ENCODE measurements at places on chromosomes 7 and 10.

DNA sequence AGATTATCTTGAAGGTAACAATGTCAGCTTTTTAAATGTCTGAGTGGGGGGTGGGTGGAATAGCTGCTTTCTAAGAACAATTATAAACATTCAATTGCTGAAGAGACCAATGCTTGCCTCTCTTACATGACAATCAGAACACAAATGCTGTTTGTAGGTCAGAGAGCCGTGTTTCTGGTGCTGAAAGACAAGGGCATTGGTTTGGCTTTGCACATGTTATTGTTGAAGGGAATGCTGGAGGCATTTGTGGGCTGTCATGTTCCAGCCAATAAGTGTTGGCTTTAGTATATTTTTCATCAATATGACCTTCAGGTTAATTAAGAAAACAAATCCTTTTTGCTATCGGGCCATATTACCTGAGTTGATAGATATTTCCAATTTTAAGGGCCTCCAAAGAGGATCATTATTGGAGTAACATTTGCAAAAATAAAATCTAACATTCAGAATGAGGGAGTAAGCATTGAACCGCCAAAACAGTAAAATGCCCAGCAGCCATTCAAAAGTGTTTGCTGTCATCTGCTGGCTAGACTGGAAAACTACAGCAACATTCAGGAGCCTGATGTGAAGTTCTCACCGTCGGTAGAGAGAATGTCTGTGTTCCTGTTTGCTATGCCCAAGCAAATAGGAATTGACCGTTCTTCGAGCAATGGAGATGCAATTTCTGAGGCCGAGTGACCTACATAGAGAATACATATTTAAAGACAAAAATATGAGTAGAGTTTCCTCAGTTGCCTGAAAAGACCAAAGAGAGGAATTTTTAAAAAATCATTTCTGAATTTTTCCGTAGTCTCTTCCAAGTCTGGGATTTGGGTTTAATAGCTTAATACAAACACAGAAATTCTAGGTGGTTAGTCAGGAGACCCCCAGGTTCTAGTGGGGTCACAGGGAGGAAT, 118.9 kb downstream of the APBB1IP start:
- no peak for DNase-seq

DNA sequence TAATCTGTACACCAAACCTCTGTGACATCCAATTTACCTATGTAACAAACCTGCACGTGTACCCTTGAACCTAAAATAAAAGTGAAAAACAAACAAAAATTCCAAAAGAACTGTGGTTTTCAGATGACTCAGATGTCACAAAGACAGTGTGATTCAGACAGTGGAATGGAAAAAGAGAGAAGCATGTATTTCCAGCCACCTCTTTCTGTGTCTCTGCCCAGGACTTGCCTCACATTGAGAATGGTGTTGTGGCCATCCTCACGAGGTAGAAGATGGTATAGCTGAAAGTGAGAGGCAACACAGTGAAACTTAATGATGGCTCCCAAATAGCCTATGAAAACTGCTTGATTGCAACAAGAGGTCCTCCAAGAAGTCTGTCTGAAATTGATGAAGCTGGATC, 78.0 kb downstream of the ARL5B start:
- DNase-seq = no peak

DNA sequence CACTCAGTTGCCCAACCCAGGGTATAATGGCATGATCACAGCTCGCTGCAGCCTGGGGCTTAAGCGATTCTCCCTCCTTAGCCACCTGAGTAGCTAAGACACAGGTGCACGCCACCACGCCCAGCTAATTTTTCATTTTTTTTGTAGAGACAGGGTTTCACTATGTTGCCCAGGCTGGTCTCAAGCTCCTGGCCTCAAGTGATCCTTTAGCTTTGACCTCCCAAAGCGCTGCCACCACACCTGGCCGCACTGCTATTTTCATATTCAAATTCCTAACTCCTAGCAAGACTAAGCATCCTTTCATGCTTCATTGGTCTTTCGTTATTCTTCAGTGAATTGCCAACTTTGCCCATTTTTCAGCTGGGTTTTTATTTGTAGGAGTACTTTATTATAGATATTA, 30.4 kb upstream of the DAGLB start:
- DNase-seq = no peak

- DNase-seq = no peak
Measured at GRCh38 chr7:1618475-1618874, 48.6 kb upstream of the PSMG3 start.

DNA sequence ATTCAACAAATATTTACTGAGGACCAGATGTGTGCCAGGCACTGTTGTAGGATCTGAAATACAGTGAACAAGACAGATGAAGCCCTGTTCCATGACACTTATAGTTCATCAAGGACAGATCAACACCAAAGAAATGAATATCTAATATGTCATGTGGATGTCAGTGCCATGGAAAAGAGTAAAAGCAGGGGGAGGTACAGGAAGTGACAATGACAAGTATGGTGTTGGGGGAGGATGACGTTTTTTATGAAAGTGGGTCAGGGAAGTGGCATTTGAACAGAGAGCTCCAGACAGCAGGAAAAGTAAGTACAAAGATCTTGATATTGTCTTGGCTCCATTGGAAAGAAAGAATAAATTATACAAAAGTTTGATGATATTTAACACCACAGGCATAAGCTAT, 7.0 kb upstream of the SFMBT2 start:
- no peak for DNase-seq

DNA sequence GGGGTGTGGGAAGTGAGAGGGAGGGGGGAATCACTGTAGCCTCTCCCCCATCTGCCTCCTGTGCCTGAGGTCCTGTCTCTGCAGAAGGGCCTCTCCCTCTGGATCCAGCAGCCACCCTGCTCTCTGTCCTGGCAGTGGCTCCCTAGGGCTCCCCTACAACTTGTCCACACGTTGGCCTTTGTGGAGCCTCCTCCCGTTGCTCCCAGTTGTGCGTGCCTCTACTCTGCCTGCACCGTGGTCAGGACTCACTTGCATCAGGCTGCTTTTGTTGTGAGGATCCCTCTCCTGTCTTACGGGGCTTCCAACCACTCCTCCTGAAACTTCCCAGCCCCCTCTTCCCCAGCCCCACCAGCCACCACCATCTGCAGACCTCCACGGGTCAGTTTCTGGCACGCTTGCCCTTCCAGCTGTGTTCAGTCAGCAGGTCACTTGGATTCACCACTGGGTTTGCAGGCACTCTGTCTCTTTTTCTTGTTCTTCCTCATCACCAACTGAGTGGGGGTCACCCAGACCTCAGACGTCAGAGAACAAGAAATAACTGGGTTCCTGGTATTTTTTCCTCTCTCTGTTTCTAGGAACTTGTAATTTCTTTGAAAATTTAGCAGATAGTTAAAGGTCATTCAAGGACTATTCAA, 62.3 kb downstream of the RAMP3 start:
- DNase-seq = no peak

- DNase-seq = no peak
Measured at GRCh38 chr7:79308192-79308591, 145.3 kb downstream of the MAGI2 start.

GRCh38 chr10:3825862-3826351, 40.9 kb upstream of the KLF6 start:
- no peak for DNase-seq

DNA sequence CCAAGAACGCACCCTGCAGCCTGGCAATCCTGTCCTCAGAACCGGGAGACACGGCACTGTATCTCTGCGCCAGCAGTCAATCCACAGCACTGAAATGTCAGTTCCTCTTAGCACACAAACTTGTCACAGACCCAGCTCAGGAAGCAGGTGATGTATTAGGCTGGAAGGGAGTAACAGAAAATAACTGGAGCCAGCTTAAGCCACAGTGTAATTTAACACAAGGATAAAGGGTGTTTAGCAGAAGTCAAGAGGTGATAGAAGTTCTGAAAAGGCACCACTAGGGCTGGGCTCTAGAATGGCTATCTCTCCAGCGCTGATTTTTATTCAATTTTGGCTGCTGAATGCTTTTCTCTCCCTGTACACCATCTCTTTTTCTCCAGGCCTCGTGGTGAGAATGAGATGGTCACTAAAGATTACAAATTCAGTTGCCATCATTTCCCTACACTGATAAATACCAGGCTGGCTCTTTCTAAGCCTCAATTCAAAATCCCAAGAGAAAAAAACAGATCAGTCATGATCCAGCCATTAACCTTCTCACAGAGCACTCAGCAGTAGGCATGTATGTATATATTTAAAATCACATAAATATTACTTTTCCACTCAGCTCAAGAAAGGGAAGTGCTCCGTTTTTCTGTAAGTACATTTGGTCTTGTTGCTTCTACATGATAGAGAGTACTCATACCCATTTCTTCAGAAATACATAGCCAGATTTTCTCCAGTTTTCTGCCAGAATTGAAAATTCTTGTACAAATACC, 102.7 kb upstream of the PRSS1 start:
- DNase-seq = no peak

DNA sequence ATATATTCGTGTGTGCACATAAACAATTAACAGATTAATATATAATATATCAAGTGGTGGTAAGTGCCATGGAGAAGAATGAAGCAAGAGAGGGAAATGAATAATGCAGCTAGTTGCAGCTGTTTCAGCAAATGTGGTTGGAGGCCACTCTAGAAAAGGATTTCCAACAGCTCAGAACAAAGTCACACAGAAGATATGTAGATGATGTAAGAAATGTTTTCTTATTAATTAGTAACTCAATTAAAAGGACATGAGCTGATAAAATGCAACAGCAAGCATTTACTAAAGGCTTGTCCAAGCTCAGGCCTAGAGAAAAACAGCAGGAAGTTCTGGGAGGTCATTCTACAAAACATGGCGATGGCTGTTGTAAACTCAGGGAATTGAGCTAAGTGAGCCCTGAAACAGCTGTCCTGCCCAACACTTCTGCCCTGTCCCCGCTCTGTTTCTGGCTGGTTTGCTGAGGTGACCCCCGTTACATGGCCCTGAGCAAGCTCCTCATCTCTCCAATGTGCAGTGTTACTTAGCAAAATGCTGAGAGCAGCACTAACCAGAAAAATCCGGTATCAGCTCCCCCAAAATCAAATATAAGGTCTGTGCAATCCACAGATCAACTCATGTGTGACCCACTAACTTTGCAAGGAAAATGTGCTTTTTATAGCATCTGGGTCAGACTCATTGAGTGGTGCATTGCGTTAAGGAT, 23.4 kb upstream of the C10orf67 start:
- DNase-seq = no peak

GRCh38 chr10:127462643-127463295, 86.3 kb upstream of the NPS start:
- no peak for DNase-seq

DNA sequence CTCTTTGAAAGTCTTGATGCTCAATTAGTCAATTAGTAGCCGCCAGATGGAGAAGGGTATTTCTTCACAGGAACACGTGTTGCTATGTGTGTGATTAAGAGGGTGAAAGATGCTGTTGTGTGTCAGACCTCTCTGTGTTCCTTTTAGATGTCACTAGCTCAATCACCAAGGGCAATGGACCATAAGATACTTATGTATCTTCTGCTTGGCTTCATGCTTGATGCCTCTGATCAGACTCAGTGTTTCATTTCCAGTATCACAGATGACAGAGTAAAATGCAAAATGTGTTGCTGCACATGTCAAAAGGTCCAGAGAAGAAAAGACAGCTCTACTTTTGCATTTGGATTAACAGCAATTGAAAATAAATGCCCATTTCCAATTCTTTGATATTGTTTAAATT, 865.9 kb downstream of the CNTNAP2 start:
- DNase-seq = peak; percentile 32

DNA sequence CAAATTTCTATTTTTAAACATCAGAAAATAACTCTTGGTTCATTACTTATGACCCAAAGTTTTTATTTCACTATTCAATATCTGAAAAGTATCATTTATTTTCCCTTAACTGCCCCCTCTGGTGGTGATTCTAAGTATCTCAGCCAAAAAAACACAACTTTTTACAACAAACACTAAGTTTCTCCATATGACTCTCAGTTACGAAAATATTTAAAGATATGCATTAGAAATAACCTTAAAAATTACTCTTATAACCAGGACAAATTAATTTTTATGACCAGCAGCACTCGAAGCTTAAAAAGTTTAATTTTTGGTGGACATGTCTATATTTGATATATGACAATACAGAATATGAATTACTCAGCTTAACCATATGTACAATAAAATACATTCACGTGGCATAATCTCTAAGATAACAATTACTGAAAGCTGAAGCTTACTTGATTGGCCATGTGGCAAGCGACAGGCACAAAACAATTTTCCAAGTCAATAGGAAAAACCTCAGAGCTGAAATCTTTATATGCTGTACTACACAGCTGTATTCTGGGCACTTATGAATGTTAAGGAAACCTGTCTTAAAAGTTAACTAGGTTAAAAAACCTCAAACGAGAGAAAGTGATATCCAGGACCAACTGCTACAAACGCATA, 2.3 kb downstream of the HNRNPA2B1 start:
- peak; percentile 45 for DNase-seq

DNA sequence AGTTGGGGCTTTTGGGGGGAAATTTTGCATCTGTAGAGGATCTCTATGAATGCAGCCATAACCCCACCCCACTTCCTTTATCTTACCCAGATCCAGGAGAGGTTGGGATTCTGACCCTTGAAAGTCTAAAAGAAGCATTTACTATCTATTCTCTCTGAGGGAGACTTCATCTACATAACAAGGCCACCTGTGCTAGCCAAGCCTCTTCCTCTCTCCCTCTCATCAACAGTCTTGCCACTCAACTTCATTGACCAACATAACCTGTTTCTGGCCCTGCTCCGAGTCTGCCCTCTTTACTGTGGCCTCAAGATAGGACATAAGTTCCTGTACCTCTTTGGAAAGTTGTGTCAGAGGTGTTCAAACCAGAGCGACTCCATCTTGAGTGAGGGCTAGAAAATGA, 19.4 kb downstream of the TUBAL3 start:
- no peak for DNase-seq

DNA sequence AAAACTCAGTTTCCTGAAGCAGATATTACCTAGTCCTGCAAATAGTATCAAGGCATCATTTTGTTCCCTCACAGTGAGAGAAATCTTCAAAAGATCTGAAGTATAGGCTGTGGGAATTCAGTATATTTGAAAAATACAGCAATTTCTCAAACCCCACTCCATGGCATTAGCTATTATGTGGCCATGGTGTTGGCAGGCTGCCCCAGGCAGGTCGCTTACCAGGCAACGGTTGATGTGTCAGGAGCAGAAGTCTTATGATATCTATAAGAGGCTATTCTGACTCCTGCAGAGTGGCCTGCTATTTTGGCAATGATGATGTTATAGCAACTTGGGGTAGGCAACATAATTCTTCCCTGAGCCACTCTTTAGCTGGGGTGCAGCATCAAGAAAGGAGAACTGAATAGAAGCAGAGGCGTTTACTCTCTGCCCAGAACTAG, 187.9 kb downstream of the PLXDC2 start:
- DNase-seq = no peak

GRCh38 chr10:72088889-72089575, 681 bp upstream of the SPOCK2 start:
- peak; percentile 52 for DNase-seq

- no peak for DNase-seq
Measured at GRCh38 chr7:83178066-83178465, 15.4 kb upstream of the PCLO start.

- DNase-seq = no peak
Measured at GRCh38 chr7:15682751-15683245, 3.7 kb downstream of the MEOX2 start.

Measured in NCI-H1694 (cell line).